ENCODE measurements at places on chromosomes 4 and X.

DNA sequence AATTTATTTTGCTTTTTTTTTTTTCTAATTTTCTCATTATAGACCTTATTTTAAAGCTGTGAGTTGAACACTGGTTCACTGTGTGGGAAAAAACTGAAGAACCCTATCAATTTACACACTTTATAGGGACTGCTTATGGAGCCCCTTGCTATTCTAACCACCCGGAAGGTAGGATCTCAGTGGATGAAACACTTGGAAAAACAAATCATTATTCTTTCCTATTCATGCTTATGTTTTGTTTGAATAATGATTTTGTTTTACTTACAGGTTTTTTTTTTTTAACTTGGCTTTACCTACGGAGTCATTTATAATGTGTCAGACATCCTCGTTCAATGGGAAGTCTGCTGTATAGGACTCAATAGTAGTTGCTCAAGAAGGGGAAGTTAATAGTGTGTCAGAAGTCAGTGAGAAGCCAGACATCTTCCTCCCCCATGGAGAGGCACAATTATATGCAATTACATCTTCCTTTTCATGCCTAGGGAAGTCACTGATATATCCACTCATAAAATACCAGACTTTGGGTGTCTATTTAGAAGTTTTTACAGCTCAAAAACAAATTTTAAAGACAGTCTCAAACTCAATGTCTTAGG lies 113.2 kb downstream of the ARSF start:
- DNase-seq: no peak

GRCh38 chrX:72069350-72070160 lies 62.2 kb downstream of the RTL5 start:
- DNase-seq: no peak

DNA sequence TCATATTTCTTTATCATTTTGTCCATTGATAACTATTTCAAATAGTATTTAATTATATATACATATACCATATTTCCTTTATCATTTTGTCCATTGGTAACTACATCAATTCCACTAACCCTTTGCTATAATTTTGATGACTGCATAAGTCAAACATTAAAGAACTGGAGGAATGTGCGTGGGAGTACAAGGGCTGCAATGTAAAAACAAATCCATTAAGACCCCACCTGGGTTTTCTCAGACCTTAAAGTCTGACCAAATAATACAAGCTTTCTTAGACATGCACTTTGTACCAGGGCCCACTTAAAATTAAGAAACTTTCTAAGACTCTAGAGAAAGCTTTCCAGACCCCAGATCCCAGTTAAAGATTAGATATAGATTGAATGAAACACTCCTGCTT lies 1622.4 kb upstream of the PCDH10 start:
- DNase-seq: no peak

DNA sequence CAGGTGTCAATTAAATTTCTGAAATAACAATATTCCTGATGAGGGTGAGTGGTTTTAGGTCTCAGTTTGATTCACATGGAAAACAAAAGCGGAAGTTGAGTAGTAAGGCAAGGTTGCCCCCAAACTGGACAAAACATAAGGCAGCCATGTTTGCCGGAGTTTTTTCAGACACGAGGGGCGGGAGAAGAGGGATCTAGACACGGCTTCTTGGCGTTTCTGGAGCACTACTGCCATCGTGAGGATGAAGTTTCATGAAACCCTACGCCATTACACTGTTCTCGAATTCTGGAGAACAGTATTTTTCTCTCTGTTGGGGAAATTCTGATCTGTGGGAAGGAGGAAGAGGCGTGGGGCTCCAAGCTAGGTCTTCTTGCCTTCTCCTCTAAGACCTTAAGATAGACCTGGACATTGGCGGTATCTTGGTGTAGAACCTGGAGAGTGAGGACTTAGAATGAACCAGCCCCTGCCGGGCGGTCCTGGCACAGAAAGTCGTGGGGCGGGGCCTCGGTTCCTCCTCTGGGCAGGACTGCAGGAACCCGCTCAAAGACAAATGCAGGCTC lies 160.3 kb downstream of the OR13H1 start:
- no peak for DNase-seq

GRCh38 chrX:154374313-154375155 lies at the start of gene FLNA:
Gene FLNA (minus strand): TSS chrX:154374634. CDS start chrX:154371245, 3,389 bp downstream.
- DNase-seq: no peak

GRCh38 chr4:130110189-130110588 lies 1014.2 kb downstream of the C4orf33 start:
- DNase-seq: no peak

DNA sequence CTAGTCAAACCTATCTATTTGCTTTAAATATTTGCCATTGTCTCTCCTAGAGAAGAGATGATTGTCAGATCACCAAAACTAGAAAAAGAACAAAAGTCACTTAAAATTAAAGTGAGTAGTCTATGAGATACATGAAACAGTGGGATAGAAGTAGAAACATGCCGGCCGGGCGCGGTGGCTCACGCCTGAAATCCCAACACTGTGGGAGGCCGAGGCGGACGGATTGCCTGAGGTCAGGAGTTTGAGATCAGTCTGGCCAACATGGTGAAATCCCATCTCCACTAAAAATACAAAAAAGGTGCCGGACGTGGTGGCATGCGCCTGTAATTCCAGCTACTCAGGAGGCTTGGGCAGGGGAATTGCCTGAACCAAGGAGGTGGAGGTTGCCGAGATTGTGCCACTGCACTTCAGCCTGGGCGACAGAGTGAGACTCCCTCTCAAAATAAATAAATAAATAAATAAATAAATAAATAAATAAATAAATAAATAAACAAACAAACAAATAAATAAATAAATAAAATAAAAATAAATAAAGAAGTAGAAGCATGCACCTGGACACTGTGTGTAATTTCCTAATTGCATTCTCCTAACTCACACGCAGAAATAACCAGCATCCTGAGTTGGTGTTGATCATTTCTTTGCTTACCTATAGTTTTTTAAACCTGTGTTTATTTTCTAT lies 299.5 kb downstream of the PDHA2 start:
- DNase-seq: no peak

DNA sequence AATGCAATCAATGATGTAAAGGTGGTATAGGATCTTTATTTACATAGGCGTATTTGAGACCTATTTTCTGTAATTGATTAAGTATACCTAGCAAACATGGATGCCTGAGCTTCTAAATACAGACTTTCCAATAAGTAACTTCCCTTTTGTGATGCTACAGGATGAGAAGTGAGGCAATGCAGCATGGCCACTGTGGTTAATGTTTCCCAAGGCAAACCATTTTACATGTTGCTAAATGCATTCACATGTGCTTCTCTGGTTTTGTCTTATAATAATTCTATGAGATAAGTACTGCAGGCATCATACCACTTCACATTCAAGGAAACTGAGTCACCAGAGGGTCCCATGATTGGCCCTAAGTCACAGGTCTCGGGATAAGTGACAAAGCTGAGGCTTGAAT lies 35.7 kb upstream of the NKX3-2 start:
- DNase-seq: no peak

GRCh38 chr4:95191537-95191936 lies 357.2 kb downstream of the UNC5C start:
- DNase-seq: no peak

GRCh38 chr4:70793626-70794025 lies 46.1 kb downstream of the GRSF1 start:
- DNase-seq: no peak

- peak; percentile 0 for DNase-seq
These were observed 2214.5 kb upstream of the TENM3 start for GRCh38 chr4:180028682-180029081.

DNA sequence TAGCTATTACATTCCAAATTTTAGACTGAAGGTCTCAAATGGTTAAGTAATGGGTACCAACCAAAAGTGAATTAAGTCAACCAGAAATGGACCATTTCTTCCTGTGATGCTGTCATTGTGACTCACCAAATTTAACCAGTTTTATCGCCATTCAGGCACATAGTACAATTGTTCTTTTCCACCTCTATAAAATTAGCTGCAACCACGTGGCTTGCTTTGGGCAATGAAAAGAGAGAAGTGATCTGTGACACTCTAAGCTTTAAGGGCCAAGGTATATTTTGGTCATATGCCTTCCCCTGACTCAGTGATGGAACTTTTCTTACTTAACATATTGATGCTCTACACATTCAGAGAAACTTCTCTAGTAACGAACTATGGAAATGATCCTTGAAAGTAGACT lies 20.3 kb upstream of the PHF8 start:
- DNase-seq: no peak

GRCh38 chr4:51866835-51867234 lies 23.9 kb downstream of the DCUN1D4 start:
- DNase-seq: no peak

- DNase-seq: no peak
These were observed 3.5 kb downstream of the SH3KBP1 start for GRCh38 chrX:19883878-19884277.

- DNase-seq: peak; percentile 93
These were observed 500.1 kb downstream of the PCDH18 start for GRCh38 chr4:137032222-137032621.

GRCh38 chr4:118077767-118078105 lies 43.5 kb downstream of the NDST3 start:
- no peak for DNase-seq

DNA sequence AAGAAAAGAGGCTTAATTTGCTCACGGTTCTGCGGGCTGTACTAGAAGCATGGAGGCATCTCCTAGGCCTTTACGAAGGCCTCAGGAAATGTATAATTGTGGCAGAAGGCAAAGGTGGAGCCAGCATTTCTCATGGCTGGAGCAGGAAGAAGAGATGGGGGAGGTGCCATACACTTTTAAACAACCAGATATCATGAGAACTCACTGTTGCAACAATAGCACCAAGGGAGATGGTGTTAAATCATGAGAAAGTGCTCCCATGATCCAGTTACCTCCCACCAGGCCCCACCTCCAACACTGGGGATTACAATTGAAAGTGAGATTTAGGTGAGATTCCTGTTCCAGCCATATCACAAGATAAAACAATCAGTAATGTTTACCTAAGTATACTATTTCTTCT lies 45.5 kb downstream of the MTHFD2L start:
- no peak for DNase-seq

DNA sequence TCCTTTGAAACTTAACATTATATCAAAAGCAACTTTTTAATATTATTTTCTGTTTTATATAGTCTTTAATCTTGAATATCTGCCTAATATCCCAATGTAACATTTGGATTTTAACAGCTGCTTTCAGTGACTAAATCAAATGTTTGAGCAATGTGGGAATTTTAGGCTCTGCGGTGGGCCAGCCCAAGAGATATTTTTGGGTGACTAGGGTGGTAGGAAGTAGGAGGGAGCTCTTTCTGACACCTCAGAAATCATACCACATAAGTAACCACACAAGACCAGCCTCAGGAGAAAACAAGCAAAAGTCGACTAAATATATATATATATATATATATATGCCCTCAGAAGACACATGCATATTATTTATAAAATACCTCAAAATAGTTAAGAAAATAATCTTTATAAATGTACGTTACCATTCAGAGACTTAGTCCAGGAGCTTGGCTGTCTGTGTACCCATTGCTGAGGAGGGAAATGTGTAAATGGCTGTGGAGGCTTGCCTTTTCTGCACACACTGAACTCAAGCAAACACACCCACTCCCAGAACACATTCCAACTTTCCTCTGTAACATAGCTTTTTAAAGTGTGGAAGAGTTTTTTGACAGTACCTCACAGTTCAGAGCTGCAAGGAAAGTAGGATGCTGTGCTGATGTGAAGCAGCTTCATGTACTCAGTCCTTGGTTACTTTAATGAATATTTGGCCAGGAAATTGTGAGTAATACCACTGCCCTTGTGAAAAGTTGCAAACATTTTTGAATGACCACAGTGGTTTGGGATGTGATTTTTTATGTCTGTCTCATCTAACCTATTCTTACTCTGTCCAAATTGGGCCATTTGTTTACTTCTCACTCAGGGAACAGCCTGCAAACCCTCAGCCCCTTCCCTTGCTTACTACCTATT lies at the start of gene RTL3:
Gene RTL3 (minus strand): TSS at position 484 of the 900 bp plus-strand sequence. CDS start 908 bp downstream, outside the sequence.
- DNase-seq: no peak

- no peak for DNase-seq
These were observed 223.9 kb upstream of the ANKRD50 start for GRCh38 chr4:124936427-124936826.

GRCh38 chr4:78482281-78482680 lies 69.3 kb upstream of the ANXA3 start:
- DNase-seq: no peak

DNA sequence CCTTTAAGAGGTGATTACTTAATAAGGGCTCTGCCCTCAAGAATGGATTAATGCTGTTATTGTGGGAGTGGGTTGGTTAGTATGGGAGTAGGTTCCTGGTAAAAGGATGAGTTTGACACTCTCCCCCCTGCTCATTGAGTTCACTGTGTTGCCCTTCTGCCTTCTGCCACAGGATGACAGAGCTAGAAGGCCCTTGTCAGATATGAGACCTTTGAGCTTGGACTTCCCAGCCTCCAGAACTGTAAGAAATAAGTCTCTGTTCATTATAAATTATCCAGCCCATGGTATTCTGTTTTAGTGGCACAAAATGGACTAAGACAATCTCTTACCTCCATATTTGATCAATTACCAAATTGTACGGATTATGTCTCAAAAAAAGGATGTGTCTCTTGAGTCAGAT lies 114.3 kb upstream of the NAP1L5 start:
- no peak for DNase-seq

DNA sequence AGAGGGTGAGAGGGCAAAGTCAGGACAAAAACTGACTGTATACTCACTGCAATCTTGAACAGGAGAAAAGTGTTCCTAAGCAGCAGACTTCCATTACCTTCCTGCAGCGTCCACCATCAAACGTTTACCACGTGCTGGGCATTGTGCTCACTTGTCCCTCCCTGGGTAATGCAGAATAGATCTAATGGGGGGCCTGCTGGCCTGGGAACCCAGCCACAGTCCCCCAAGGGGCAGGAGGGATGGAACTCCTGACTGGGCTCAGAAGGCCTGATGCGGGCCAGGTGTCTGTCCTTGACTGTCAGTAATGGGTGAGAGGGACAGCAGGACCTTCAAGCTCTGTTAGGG lies 37.6 kb upstream of the FAM156A start:
- DNase-seq: no peak

DNA sequence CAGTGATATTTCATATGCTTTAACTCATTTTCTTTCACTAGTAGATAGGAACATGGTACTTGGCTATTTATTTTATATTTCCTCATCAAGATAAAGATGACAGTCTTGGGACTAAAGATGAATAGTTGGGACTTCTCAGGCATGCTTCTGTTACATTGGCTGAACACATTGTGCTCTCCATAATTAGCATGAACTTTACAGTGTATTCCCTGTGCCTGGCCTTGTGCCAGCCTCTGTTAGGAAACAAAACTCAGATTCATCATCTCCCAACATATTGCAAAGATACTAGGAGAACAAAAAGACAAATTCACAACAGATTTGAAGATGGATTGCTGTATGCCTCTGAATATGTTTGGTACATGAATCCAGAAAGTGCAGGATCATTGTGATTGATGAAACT lies 26.4 kb downstream of the GRIA2 start:
- no peak for DNase-seq

DNA sequence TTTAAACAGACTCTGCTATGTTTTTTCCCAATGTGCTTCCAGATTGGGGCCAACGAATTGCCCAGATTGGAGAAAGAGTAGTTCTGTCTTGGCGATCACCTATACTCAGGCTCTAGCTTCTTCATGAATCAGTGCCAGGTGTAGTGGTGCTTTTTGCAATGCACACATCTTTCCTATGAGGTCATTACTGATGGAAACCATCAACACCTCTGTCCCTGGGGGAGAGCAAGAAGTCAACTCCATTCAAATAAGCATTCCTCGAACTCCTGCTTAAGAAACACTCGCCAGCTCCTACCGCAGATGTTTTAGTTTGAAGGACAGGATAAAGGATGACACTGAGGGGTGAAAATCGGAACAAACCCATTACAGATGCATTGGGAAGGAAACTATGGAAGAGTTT lies 156.5 kb upstream of the DKK2 start:
- no peak for DNase-seq

GRCh38 chrX:124280294-124280902 lies 52.1 kb upstream of the TEX13D start:
- DNase-seq: no peak

Data from NCI-H2171 (cell line).